DMS79 treated with DMSO at 0.1 percent for 48 hours (cell line): ENCODE measurements at places on chromosomes 16 and 17.

GRCh38 chr16:70647441-70648359 lies 1.3 kb downstream of the IL34 start:
- DNase-seq = no peak

- no peak for DNase-seq
These were observed 307.5 kb upstream of the DYNLRB2 start for GRCh38 chr16:80233097-80233835.

- DNase-seq = no peak
These were observed 4.5 kb downstream of the CTNS start for GRCh38 chr17:3641014-3641413.

- peak; percentile 6 for DNase-seq
These were observed 70.2 kb downstream of the PARN start for GRCh38 chr16:14559809-14560241.

DNA sequence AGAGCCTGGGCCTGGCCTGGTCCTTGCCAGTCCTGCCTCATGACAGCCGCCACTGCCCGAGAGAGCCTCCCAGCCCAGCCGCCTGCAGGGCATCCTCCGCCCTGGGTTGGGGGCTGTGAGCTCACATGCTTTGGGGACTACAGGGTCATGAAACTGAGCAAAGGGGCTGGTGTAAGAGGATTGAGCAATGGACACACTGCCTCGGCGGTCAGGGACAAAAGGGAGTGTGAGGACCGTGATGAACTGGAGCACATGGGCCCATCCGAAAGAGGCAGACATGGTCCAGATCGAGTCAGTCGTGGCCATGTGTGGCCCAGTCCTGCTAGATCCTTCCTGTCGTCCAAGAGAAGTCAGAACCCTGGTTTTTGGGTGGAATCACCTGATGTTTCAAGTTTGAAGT lies 52.3 kb downstream of the GSG1L start:
- DNase-seq = no peak

- peak; percentile 1 for DNase-seq
These were observed 9.4 kb downstream of the SNX20 start for GRCh38 chr16:50671644-50672260.

DNA sequence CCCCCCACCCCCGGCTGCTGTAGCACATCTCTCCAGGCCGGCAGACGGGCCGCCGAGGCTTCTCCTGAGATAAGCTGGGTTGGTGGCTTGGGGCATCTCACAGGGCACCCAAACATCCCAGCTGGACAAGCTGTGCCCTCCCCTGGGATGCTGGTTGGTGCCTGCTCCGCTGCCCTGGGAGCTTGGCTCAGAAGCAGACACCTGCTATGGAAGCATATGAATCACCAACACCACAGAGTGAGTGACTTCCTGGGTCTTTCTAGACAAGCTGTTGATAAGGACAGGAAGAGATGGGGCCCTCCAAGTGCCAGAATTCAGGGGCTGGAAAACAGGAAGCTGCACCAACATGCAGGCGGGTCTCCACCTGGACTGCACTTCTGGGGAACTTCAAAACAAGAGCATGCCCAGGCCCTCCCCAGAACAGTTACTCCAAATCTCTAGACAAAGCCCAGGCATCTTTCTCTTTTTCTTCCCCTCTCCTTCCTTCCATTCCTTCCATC lies 13.7 kb downstream of the C16orf95 start:
- DNase-seq = no peak

DNA sequence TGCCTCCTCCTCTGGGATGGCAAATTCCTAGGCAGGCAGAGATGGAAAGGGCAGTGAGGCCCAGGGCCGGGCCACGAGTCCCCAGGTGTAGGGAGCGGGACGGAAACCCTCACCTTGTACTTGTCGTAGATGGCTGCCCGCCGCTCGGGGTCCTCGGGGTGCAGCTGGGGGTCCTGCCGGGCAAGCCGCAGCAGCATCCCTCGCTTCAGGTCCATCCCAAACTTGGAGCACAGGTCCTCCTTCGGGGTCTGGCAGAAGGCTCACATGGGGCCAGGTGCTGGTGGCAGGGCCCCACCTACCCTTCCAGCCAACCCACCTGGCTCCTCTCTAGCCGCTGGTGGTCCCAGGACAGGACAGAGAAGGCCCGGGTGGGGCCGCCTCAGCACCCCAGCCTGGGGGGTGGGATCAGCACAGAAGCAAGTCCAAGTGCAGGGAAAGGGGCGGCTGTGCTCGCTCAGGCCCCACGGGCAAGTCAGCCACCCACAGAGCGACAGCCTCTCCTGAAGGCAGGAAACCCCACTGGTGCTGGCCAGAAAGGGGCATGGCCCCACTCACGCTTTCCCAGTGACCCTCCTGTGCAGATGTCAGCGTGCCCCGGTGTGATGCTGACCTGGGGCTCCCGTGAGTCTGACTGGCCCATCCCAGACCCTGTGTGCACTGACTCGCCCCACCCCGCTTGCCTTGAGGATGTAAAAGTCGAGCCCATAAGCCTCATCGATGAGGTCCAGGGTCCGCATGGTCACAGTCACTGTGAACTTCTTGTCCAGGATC lies 1.8 kb downstream of the MRPL28 start:
- no peak for DNase-seq

DNA sequence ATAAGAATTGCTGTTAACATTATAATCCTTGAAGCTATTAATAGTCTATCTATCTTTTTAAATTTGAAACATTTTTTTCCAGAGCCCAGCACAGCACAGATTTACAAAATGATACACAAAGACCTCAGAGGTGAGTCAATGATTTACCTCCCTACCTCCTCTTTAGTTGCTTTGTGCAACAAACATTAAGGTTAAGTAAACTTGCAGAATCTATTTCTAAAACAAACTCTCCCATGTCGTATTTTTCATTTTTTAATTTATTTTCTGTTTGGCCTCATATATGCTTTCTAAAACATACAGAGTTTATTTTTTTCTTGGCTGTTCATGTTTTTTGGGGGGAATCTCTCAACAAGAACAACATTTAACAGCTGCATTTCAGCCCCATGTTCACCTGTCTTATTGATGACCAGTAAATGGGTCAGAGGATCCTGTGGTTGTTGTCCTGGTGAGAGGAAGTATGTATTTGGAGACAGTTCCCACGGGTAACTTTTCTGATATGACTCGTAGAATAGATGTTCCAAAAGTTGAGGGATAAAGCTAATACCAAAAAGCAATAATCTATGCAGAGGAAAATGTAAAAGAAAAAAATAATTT lies 42.6 kb downstream of the ABCA9 start:
- DNase-seq = no peak

- no peak for DNase-seq
These were observed 809.5 kb upstream of the GOT2 start for GRCh38 chr16:59543641-59544040.

GRCh38 chr16:87723226-87723623 lies 42.6 kb downstream of the KLHDC4 start:
- peak; percentile 83 for DNase-seq

DNA sequence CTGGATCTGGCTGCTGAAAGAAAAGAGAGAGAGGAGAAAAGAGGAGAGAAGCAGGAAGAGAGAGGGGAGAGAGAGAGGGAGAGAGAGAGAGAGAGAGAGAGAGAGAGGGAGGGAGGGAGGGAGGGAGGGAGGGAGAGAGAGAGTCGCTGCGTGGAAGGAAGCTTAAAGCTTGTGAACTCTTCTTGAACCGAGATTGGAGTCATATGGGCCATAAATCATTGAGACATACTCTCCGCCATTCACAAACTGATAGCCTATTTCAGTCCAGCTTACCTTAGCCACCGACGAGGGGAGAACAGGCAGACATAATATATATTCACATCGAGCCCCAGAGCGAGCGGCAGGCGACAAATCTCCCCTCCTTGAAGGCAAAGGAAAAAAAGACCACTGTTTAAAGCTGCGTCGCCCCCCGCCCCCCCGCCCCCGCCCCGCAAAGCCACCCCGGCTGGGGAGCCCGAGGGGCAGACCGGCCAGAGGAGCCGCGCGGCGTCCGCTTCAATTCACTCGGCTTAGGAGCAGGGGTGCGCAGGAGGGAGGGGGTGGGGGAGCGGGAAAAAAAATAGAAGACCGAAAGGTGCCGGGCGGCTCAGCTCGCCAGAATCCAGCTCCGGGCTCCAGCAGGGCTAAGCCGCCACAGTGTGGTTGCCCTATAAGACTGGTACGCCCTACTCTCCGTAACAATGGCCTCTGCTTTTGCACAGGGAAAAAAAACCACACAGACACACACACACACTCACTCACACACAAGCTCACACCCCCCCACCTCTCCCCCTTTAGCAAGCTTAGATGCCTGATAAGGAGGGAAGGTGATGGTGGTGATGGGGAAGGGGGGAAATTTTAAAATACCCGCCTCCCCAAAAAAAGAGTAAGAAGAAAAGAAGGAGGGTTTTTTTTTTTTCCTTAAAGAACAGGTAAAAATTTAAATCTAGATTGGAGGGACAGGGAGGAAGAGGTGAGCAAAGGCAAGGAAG lies 10.6 kb upstream of the HOXB2 start:
- DNase-seq = peak; percentile 82

- DNase-seq = peak; percentile 75
These were observed 7.3 kb downstream of the C16orf86 start for GRCh38 chr16:67673712-67674580.

DNA sequence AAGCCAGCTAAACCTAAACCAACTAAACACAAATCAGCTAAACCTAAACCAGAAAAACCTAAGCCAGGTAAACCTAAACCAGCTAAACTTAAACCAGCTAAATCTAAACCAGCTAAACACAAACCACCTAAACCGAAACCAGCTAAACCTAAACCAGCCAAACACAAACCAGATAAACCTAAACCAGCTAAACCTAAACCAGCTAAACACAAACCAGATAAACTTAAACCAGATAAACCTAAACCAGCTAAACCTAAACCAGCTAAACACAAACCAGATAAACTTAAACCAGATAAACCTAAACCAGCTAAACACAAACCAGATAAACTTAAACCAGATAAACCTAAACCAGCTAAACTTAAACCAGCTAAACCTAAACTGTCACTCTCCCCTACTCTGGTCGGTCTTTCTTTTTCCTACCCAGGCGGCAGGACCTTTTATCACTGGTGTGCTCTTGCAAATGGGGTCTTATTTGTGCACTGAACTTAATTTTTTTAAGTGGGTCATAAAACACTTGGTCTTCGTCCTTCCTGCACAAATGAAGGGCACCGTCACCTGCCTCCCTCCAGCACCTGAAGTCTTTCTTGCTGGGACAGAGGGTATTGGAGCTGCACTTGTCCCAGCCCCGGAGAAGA lies 7.2 kb downstream of the EVPL start:
- no peak for DNase-seq

DNA sequence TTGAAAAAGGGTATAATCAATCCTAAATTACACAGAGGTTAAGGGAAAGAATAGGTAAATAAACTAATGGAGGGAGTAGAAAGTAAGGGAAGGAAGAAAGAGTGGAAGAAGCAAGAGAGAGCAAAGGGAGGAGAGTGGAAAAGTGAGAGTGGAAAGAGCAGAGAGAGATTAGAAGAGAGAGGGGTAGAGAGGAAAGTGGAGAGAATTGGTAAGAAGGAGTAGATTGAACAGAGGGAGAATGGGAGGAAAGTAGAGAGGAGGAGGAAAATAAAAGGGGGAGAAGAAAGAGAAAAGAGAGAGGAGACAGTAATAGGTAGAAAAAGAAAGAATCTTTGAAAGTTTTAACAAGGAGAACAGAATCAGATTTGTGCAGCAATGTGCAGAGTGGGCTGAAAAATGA lies 24.9 kb downstream of the TERB1 start:
- no peak for DNase-seq

DNA sequence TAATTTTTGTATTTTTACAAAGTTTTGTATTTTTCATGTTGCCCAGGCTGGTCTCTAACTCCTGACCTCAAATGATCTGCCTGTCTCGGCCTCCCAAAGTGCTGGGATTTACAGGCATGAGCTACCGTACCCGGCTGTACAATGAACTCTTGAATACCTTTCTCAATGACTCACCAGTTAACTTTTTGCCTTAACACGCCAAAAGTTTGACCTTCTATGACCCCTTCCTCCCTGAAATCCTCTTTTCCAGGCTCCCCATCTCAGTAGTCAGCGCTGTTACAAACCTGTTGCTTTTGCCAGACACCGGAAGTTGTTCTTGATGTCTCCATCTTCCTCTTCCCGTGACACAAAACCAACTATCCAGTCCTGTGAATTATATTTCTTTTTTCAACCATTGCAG lies 158.1 kb upstream of the ASIC2 start:
- no peak for DNase-seq

DNA sequence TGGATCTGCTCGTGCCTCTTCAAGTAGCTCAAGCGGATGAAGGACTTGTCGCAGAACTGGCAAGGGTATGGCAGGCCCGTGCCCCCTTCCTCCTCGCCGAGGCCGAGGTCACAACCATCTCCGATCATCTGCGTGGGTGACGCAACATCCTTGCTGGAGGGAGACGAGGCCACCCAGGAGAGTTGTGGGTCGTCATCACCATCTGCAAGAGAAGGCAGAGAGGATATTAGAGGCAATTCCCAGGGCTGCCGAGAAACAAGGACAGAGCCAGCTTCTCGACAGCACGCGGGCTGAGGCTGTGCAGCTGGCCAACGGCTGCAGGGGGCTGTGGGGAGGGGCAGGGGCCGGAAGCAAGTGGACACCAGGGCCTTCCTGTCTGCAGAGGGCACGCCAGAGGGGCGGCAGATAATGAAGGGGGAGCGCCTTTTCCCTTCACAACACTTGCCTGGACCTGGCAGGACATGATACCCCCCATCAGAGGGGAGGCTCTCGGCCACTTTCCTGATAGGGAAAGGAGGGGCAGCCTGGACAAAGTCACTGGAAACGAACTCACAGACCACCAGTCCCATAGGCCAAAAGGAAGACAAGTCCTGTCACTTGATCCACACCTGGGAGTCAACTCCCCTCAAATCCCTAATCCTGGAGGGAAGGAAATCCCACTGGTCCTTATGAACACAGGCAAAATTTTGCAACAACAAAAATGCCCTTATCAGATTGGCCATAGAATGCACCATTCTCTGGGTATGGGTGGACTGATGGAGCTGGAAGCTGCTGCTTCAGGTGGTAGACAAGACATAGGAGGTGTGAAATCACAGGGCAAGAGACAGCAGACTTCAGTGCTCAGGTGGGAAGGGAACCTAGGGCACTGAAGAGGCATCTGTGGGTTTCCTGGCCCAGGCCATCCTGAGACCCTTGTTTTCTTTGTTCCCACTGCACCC lies 217.0 kb downstream of the ZNF423 start:
- no peak for DNase-seq

- DNase-seq = no peak
These were observed 8.0 kb upstream of the GNA13 start for GRCh38 chr17:65064452-65065019.

GRCh38 chr16:85781695-85782370 lies 17.5 kb downstream of the EMC8 start:
- DNase-seq = peak; percentile 55

DNA sequence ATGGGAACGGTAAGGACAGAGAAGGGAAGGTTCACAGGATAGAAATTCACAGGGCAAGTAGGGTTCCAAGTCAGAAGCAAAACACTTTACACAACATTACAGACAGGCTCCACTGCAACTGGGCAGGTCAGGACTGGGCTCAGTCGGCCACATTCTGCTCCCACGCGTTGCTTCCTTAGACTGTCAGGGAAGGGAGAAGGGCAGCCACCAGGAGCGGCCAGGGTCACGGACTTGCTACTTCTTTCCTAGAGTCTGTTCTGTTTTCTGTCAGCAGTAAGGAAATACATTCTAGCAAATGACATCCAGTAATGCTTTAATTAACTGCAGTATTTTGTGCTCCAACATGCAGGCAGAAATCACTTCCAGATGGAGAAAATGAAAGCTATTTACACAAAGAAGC lies 160.3 kb upstream of the RPH3AL start:
- DNase-seq = no peak
